ENCODE measurements at places on chromosomes 13 and 19. TPM values are rescaled to one million over a fixed set of nuclear protein-coding genes. Genes with fewer than 3 reads are reported as not detected.

DNA sequence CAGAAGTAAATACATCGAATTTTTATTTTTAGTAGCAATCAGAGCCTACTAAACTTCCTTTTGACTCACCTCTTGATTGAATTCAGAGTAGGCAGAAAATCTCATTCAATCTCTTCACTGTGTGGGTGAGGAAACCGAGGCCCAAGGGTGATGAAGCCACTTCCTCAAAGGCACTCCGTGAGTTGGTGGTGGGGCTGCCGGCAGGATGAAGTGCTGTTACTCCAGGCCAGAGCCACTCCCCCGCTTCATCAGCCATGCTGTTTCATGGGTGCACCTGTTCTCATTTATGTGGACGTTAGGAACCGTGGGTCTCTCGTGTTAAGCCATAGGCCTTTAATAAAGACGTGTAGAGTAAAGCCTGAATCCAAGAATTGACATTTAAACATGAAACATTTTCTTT lies 13.2 kb downstream of the ING1 start:
- no peak for DNase-seq

- DNase-seq = peak; percentile 47
These were observed 22.5 kb downstream of the C13orf46 start for GRCh38 chr13:113951246-113951999.

DNA sequence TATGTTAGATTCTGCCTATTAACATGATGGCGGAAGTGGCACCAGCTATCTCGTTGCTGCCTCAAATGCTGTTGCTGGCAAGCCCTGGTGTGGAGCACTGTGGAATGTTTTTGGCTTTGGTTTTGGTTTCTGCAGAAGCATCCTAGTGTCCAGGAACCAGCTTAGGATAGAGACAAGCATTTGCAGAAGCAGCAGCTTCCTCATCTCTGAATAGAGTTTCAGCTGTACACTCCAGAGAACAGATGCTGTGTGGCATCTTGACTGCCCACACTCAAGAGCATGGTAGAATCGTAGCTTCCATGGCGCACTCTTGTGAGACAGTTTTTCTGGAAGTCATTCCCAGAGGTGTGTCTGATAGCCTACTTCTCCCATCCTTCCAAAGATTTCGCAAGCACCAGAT lies 145.3 kb upstream of the RXFP2 start:
- no peak for DNase-seq

DNA sequence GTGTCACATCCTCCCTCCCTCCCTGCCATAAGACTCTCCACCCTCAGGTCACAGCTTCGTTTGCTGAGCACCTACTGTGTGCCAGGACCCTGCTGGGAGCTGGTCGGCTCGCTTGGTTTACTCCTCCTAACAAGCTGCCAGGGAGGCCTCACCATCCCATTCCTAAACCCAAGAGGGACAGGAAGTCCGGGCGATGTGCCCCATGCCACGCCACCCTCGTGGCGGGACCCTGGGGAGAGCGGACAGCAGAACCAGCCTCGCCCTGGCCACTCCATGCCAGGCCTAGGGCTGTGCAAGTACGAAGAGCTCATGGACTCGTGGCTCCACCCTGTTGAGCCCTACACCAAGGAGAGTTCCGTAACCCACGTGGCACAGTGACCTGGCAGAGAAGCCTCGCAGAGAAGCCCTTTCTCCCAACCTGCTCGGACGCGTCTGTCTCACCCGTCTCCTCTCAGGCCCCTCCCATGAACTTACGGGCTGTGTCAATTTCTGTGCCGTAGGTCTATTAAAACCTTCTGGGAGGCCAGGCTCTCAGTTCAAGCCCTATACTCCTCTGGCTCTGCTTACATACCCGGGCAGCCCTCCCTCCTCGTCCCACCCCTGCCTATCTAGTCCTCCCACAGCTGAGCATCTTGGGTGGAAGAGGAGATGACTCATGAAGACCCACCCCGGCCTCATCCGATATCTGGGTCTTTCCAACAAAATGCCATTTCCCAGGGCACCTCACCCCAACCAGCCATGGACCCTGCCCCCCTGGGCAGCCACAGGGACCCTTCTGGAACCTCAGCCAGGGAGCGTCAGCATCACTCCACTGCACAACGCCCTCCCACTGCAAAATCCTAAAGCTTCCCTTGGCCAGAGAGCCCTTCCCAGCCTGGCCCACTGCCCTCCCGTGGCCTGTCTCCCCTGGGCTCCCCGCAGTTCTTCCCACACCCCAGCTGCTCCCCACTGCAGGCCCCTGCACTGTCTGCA lies 2.6 kb downstream of the UBXN6 start:
- no peak for DNase-seq

DNA sequence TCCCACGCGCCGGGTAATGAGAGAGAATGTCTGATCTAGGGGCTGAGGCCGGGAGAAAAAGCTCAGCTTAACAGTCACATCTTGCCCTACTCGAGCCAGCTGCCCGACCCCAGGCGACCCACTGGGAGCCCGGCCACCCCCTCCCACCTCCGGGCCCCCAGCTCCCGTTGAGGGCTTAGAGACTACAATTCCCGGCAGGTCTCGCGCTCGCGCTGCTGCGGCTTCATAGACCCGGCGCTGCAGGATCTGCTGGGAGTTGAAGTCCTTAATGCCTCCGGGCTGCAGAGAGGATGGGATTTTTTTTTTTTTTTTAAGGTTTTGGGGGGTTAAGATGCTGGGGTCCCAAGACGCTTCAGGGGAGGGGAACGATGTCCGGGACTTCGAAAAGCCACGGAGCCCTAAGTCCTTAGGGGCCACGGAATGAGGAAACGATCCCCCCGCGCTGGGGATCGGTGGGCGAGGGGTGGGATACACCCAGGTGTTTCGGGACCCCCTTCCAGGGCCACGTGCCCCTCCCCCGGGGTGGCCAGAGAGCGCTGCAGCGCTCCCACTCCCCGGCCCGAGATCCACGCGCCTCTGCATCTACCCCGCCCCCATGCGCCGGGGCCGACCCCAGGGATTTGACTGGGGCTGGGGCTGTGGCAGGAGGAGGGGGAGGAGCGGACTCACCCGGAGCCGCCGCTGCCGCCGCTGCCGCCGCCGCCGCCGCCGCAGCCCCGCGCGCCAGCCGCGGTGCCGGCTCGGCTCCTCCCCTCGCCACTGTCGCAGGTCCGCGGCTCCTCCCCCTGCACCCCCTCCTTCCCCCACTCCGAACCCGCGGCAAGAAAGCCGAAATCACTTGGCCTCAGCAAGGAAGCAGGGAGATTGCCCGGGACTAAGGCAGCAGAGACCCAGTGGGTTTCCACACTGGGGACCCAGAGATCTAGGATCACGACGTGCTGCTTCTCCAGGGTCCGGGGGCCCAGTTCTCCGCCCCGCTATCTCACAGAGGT lies at the start of gene SYT3:
Gene SYT3 (minus strand): TSS at position 761 of the 992 bp plus-strand sequence. CDS start 2,470 bp downstream, outside the sequence.
- DNase-seq = no peak

DNA sequence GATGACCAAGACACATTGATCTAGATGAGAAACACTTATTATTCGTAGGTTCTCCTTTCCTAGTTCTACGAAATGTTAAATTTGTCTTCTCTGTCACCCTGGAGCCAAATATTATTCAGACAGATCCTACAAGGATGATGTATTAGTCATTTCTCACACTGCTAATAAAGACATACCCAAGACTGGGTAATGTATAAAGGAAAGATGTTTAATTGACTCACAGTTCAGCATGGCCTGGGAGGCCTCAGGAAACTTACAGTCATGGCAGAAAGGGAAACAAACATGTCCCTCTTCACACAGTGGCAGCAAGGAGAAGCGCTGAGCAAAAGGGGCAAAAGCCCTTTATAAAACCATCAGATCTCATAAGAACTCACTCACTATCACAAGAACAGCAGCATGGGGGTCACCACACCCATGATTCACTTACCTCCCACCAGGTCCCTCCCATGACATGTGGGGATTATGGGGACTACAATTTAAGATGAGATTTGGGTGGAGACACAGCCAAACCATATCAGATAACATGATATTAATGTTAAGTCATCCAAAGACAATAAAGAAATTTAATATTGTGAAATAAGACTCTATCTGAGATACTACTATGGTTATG lies 1248.8 kb upstream of the SLC10A2 start:
- DNase-seq = no peak

ADPRHL1 gene
- 2.8 TPM for total RNA-seq

GRCh38 chr13:77868717-77869116 lies 49.9 kb downstream of the EDNRB start:
- DNase-seq = no peak

DNA sequence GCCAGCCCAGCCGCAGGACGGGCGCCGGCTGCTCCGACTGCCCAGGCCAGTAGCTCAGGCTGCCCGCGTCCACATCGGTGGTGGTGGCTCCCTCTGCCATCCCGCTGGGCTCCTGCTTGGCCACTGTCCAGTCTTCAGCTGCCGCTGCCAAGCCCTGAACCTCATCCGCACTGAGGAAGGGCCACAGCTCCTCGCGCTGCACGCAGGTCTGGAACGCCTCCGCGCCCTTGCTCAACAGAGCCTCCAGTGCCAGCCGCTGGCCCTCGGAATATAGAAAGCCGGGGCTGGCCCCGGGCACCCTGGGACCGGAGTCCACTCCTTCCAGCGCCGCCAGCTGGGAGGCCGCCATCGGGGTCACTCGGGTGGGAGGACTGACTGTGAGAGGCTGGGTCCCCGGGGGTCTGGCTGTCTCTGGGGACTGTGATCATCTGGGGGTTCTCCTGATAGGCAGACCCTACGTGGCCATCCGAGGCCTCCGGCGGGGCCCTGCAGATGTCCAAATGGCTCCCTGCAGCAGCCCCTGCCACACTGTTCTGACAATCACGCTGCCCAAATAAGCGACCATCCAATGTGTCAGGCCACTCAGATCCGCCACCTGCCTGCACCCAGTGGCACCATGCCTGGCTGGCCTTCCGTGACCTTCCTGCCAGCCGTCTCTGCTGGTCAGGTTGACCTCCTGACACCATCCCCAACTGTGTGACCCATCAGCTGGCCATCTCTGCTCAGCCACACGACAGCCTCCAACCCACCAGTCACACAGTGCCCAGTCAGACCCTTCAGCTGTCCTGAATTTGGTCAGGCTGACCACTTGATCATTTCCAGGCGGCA lies 1.6 kb downstream of the FAM83E start:
- DNase-seq = peak; percentile 50

- DNase-seq = no peak
These were observed 75.6 kb downstream of the SPACA7 start for GRCh38 chr13:112451512-112452379.

CRX gene
- not detected for total RNA-seq

GRCh38 chr19:11261971-11262839 lies at the start of gene DOCK6:
DOCK6 (minus strand) TSS chr19:11262524; CDS start chr19:11262440, 84 bp downstream.
- peak; percentile 49 for DNase-seq

GRCh38 chr13:105878119-105878700 lies 657.3 kb downstream of the EFNB2 start:
- DNase-seq = no peak

PRKCG gene
- 45.4 TPM for total RNA-seq

GARIN5A gene
- total RNA-seq = 7.8 TPM

- peak; percentile 90 for DNase-seq
These were observed 350 bp upstream of the USP12 start for GRCh38 chr13:27171827-27172494.

DNA sequence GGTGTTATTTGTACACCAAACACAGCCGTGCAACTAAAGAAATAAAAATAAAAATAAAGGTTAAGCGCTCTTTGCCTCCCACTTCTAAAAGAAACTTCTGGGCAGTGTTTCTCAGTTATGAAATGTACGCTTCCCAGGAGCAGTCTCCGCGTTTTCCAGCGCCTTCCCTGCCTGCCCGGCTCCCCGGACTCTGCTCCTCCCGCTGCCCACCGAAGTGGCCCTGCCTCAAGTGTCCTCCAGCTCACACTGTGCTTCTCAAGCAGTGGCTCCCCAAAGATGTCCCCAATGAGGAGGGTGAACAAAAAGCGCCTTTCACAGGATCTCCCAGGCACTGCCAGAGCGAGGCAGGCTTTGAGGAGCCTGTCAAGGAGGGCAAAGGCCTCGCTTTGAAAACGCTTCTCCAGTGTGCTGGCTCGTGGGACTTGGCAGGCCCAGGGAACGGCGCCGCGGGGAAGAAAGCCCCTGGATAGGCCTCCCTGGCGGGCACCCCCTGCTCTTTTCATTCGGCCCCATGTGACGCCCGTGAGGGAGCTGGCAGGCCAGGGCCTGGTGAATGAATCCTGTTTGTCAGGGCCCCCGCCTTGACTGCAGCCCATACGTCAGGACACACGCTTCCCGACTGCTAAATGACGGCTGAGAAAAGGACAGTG lies 187.1 kb downstream of the FOXO1 start:
- DNase-seq = no peak

GRCh38 chr13:29858667-29859066 lies 8.2 kb upstream of the UBL3 start:
- DNase-seq = no peak

DNA sequence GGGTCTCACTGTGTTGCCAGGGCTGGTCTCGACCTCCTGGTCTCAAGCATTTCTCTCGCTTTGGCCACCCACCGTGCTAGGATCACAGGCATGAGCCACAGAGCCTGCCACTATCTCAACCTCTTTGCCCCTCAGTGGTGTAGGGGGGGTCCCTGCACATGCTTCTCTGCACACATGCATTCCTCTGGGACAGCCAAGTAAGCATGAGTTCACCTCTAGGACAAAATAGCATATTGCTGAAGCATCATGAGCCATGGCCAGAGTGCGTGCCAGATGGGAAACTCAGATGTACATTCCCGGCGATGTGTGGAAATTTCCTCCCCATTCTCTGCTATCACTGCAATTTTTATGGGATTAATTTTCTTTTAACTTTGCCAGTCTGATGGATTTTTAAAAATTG lies 23.1 kb downstream of the CHAF1A start:
- no peak for DNase-seq

DNA sequence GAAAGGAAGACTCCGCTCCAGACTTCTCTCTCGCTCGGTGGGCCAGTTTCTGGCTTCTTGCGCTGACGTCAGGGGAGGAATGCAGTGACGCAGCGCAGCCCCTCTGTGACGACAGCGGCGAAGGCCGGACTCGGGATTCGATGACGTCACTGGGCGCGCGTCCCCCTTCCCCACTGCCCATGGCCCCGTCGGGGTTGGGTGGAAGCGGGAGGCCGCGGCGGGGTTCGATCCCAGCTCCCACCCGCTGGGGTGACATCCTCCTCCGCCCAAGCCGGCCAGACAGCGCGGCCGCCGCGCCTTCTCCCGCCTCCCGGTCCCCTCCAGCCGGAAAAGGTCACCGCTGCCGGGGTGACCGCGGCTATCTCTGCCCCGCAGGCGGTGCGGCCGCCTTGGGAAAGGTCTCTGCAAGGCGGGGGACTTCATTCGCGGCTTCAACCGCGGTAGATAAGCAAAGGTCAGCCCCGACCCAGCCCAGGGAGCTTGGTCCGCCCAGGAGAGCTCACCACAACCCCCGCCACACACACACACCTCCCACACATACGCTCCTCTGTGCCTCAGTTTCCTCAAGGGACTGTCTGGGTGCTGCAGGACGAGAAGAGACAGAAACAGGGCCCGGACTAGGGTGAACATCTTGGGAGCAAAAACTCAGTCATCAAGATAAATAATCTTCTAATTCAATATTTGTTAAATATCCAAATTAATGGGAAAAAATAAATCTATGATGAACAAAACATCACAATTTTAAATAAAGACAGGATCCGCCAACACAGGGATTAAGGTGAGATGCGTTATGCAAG lies 844 bp upstream of the RFX1 start:
- DNase-seq = peak; percentile 77

DNA sequence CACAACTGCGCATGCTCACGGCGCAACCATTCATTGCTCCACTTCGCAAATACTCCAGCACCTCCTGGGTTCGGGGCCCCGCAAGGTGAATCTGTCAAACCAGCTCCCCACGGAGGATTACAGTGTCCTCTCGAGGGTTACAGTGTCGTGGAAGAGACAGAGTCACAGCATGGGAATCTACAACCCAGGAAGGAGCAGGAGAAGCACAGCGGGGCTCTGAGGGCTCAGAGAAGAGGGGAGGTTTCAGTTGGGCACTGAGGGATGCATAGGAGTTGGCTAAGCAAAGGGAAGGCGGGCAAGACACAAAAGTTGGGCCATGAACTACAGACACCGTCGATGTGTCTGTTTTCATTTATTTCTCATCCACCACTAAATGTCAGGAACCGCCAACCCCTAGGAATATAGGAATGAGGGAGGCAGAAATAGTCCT lies 1.0 kb upstream of the GTF2F1 start:
- no peak for DNase-seq
